ENCODE measurements at places on chromosomes 3 and 15.

GRCh38 chr15:25737218-25737643, 125.9 kb downstream of the ATP10A start:
- DNase-seq, result no peak

DNA sequence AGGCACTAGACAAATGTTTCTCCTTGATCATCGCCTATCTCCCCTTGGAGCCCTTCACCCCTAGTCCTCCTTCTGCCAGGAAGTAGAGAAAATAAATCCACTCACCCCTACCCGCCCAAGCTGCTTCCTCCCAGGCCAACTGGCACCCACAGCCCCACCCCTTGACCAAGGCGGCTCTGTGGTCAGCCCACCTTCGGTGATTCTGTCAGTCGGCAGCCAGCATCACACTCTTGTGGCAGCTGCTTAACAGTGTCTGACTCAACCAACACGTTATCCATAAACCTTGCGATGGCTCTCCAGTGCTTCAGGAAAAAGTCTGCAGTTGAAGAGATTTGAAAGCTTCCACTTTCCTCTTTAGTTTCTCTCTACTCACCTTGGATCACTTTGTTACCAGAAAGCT, 7.6 kb downstream of the SHF start:
- no peak for DNase-seq

DNA sequence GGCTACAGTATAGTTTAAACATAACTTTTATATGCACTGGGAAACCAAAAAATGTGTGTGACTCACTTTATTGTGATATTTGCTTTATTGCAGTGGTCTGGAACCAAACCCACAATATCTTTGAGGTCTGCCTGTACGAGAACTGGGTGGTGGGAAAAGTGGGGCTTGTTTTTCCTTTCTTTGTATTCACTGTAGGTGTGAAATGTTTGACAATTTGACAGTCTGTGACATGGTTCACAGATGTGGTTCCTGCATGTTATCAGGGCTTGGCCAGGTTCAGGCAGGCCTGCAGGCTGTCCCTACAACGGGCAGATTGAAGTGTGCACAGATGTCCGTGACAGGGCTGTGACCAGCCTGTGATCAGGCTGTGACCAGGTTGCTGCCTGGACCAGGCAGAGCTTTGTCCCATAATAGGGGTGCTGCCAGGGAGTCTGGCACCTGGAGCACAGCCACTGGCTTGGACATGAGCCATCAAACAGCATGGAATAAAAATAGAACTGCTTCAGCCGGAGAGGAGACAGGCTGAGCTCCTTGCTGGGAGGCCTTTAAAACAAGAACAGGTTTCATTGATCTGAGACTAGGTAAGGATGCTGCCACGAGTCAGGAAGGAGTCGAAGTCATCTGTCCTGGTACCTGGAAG, 61.0 kb downstream of the KLF13 start:
- no peak for DNase-seq

GRCh38 chr3:63343674-63344073, 65.6 kb downstream of the SYNPR start:
- no peak for DNase-seq

GRCh38 chr15:69869881-69870505, 227.7 kb downstream of the TLE3 start:
- no peak for DNase-seq

DNA sequence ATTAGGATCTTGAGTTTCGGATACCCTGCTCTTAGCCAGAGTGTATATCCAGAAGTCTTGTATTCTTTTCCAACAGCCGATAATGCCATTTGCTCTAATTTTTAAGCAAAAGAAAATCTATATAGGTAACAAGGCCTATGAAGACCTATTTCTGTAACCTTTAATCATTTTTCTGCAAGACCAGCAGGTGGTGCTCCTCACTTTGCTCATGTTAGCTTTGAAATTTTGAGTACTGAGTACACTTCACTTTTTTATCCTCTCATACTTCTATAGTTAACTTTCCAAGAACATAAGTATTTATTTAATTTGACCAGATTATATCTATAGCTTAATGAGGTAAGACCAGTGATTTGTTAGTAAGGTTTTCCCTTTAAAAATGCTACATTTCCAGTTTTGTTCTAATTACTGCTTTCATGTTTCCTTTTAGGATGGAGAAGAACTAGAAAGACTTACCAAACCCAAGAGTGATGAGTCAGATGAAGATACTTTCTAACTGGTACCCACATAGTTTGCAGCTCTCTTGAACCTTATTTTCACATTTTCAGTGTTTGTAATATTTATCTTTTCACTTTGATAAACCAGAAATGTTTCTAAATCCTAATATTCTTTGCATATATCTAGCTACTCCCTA, 20.5 kb downstream of the SLC35A5 start:
- no peak for DNase-seq

DNA sequence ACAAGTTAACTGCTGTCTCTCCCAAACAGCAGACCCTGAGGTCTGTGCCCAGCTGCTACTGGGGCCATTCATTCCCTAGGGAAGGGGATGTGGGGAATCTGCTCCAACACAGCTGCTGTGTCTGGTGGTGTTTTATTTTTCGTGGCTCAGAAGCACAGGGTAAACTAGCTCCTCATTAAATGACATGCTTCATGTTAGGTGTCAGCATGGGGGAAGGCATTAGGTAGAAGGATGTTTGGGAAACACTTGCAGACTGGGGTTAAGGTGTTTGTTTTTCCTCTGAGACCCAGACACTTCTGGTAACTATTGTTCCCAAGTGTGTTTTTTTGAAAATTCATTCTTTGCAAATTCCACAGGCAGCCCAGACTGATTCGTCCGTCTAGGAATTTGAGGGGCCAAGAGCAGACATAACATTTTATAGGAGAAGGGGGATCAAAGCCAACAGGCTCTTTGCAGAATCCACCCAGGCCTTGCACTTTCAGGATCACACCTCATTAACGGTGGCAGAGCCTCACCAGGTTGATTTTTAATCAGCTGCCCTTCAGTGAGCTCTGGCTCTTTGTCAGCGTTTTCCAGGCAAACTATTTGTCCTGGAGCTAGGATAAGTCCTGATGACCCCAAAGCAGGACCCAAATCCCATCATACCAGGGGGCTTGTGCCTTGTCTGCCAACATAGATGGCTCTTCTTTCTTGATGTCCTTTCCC, 65.4 kb upstream of the ITGA11 start:
- no peak for DNase-seq

DNA sequence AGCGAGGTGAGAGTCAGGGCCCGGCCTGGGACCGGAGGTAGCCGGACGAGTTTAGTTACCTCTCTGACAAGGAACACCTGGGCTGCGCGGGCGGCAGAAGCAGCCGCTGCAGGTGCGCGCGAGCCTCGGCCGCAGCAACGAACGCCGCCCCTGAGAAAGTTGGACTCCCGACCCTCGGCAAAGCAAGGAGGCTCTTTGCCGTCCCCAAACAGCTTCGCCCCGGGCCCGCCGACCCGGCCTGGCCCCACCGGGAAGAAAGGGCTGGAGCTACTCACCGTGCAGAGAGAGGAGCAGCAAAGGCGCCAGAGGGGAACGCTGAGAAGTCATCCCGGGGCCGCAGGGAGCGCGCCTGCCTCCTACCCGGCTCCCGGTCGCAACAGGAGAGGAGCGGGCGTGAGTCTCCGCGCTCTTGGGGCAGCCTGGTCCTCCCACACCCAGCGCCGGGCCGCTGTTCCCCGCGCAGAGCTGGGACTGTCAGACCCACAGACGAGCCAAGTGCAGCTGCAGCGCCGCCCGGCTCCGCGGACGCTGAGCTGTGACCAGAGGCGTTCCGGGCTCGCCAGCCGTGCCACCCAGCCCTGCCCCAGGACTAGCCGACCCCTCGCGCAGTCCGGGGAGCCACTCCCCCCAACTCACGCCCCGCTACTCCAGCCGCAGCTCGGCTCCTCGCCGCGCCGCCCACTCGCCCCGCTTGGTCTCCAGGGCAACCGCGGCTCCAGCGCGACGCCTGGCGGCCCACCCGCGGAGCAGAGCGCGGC, at the start of gene IGSF11:
Gene IGSF11 (minus strand): TSS at position 591 of the 758 bp plus-strand sequence. CDS start 264 bp downstream, at position 327.
- peak; percentile 22 for DNase-seq

- no peak for DNase-seq
These were observed 148.4 kb downstream of the DTWD1 start for GRCh38 chr15:49769225-49769624.

GRCh38 chr15:43930079-43930478, 103.3 kb downstream of the WDR76 start:
- DNase-seq, result no peak

GRCh38 chr3:42497009-42497731, 5.3 kb upstream of the VIPR1 start:
- no peak for DNase-seq

DNA sequence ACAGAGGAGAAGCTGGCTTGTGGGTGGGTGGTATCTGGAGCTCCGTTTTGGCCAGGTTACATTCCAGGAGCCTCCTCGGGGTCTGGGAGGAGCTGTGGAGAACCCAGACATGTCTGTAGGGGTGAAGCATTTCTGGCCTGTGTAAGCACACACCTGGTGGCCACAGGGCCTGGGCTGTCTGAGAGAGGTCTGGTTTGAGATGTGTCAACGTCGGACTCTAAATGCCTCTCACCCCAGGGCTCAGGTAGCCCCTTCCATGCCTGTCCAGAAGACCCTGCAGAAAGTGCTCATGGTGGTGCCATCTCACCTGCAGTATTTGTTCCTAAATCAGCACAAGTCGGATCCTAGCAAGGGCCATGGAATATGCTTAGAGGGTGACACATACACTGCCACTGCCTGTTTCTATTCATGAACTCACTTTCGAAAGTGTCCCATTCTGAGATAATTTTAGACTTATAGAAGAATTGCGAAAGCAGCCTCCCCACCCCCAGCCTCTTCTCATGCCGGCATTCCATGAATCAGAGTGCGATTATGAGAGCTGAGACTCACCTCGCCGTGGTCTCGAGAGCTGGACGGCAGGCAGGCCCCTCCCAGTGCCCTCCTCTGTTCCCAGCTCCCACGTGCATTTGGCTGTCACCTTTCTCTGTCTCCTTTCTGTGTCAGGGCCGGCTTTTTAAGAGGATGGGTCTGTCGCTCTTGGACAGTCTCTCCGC, 63.7 kb downstream of the KLF15 start:
- DNase-seq, result no peak

DNA sequence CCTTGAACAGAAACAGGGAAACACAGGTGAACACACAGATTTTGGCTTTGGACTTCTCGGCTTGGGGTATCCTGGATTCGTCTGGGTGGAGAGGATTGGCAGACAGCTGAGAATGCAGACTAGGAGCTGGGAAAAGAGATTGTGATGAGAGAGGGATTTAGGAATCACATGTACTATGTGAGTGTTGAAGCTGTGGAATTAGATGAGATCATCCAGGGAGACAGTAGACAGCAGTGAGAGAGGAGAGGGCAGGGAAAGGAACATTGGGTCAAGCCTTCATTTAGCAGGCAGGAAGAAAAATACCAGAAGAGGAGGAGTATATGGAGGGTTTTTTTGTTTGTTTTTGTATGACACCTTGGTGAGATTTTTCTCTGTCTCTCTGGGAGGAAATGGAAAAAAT, 262.1 kb upstream of the TBL1XR1 start:
- DNase-seq, result no peak

- no peak for DNase-seq
These were observed 78.9 kb upstream of the DPH6 start for GRCh38 chr15:35624881-35625280.

GRCh38 chr15:99447497-99448371, 118.0 kb upstream of the MEF2A start:
- no peak for DNase-seq

DNA sequence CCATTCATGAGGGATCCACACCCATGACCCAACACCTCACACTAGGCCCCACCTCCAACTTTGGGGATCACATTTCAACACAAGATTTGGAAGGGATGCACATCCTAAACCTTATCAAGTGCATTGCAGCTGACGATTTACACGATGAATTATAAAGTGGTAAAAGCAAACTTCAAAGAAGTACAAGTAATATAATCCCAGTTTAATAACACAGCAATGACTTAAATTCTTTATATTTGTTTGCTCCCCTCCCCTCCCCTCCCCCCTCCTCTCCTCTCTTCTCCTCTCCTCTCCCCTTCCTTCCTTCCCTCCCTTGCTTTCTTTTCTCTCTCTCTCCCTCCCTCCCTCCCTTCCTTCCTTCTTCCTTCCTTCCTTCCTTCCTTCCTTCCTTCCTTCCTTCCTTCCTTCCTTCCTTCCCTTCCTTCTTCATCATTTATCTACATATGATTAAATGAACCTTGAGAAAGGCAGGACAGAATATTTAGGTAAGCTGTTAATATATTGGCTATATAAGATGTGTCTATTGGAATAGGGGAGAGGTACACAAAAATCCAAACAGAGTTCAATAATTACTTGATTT, 46.3 kb upstream of the CLSTN2 start:
- DNase-seq, result no peak

GRCh38 chr15:95690631-95691340, 639.7 kb upstream of the NR2F2 start:
- no peak for DNase-seq

DNA sequence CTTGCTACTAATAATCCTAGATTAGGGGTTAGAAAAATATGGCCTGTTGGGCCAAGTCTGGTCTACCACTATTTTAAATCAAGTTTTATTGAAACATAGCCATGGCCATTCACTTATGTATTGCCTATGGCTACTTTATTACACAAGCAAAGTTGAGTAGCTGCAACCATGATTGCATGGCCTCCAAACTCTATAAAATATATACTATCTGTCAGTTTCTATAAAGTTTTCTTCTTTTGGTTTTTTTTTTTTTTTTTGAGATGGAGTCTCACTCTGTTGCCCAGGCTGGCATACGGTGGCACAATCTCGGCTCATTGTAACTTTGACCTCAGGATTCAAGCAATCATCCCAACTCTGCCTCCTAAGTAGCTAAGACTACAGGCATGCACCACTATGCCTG, 60.4 kb downstream of the INO80 start:
- no peak for DNase-seq

DNA sequence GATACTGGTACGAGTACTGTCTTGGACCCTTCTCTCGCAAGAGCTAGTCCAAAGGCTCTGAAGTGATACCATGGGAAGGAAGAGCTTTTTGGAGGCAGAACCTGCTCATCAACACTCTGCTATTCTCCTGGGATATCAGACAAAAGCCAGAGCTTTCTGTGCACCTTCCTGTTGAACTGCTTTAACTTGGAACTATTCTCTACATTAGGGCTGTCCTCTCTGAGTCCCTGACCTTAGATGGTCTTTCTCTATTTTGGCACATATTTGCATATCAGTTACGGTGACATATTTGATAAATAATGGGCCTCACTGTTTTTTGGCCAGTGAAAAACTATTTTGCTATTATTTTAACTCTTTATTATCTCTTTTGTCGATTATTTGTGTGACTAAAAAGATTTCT, 146.9 kb downstream of the TIGIT start:
- DNase-seq, result no peak

GRCh38 chr3:108011616-108012015, 79.2 kb downstream of the CD47 start:
- no peak for DNase-seq

DNA sequence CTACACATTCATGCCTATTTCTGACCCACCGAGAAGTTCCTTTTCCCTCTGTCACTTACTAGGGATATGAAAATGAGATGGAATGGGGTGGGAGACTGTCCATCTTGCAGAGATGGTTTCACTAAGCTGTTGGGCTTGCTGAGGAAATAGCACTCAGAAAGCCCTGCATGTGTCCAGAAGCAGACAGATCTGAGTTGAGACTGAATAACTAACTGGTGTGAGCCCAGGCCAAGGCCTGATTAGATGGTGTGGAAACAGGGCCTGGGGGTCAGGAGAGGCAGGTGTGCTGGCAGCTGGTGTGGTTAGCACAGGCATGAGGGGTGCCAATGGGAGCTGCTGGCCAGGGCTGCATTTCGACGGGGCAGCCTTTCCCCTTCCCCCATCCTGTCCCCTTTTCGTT, 72.1 kb downstream of the CLSTN2 start:
- DNase-seq, result no peak

GRCh38 chr3:4776980-4777581, 202.2 kb upstream of the BHLHE40 start:
- no peak for DNase-seq

GRCh38 chr3:67017211-67017610, 19.1 kb downstream of the KBTBD8 start:
- DNase-seq, result no peak

Measured in activated naive CD4-positive, alpha-beta T cell (primary cell).